ENCODE measurements at places on chromosomes 13 and 19.

DNA sequence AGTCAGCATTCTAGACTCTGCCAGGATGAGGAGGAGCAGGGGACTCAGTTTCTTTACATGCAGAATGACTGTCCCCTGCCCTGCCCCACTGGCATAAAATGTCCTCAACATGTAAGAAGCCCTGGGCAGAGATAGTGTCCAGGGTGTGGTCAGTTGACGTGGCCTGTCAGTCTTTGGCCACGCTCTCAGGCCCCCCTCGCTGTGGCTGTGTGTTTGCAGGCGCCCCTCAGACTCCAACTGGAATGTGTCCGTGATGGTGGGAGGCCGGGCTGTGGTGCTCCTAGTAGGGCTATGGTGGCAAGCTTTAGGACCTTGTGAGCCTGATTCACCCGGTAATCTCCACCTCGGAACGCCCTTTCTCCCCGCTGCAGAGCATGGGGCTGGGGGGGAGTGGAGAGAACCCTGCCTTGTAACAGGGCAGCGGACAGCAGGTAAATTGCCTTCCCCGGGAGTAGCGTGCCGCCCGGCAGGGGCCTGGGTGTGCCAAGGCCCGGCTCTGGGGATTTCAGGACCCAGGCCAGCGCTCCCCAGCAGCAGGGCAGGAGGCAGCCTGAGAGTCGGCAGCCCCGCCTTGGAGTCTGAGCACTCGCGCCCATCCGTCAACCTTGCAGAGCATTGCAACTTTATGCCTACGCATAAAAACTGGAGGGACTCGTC, 62.3 kb downstream of the CHST8 start:
- DNase-seq = peak; percentile 6

DNA sequence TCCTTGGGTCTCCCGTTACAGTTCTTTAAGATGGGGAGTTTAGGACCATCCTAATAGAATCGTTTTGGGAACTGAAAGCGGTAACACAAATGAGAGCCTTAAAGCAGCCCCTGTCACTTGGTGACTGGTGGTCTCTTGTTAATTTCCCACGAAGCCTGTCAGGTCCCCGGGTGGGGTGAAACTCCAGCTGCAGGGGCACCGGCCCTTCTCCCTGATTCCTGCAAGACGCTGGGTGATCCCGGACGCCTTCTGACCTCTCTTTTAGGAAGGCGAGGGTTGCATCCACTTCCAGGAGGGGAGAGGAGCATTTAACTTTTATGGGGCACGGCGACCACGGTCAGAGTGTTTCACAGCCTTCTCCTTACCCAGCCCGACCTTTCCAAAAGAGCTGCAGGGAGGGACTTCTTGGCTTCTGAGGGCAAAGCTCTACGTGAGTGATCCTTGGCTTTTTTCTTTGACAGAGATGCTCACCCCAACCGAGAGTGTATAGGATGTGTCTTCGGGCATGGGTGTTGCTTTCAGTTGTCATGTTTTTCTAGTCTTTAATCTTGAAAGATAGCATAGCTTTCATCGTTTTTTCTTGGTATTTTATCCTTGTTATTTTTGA, 688 bp downstream of the ZNF225 start:
- DNase-seq = peak; percentile 8

DNA sequence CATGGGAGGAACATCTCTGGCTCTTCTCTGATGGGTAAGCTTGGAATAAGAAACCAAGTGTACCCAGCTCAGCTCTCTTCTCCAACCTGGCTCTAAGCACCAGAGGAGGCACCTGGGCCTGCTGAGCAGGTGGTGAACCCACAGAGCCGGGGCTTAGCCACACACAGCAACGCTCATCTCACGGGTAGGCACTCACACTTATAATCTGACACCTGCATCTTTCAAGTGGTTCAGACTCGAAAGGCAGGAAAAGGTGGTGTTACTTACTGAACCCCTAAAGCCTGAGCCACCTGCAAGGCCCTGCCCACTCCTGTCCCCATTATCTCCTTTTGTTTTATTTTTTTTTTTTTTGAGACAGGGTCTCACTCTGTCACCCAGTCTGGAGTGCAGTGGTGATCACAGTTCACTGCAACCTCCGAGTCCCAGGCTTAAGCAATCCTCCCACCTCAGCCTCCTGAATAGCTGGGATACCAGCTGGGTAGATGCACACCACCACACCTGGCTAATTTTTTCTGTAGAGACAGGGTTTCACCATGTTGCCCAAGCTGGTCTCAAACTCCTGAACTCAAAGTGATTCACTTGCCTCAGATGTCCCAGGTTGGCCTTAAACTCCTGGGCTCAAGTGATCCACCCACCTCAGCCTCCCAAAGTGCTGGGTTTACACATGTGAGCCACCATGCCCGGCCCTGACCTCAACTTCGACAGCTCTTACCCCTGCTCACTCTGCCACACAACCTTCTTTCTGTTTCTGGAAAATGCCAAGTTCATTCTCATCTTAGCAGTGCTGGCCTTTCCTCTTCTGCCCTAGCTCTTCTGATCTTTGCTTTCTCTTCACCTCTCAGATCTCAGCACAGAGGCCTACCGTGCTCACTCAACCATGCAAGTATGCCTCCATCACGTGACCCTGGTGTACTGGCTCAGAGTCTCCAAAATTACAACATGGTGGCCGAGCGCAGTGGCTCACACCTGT, 9.7 kb downstream of the FBXL12 start:
- no peak for DNase-seq

GRCh38 chr19:50300814-50301606, 28.2 kb downstream of the KCNC3 start:
- DNase-seq = peak; percentile 35

GRCh38 chr13:112392719-112393118, 16.6 kb downstream of the SPACA7 start:
- DNase-seq = no peak

- no peak for DNase-seq
Measured at GRCh38 chr13:98368019-98368418, 190.9 kb upstream of the RNF113B start.

- no peak for DNase-seq
Measured at GRCh38 chr13:55534306-55534705, 1606.4 kb upstream of the PRR20A start.

- no peak for DNase-seq
Measured at GRCh38 chr13:40540328-40541044, 126.0 kb downstream of the FOXO1 start.

DNA sequence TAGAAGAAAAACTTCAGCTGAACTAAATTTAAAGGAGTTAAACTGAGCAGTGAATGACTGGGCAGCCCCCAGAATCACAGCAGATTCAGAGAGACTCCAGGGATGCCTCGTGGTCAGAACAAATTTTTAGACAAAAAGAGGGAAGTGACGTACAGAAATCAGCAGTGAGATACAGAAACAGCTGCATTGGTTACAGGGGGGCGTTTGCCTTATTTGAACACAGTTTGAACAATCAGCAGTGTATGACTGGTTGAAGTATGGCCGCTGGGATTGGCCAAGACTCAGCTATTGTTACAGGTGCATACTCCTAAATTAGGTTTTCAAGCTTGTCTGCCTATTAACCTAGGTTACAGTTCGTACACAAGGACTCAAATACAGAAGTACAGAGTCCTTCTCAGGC, 2.2 kb upstream of the SPRYD7 start:
- DNase-seq = no peak

DNA sequence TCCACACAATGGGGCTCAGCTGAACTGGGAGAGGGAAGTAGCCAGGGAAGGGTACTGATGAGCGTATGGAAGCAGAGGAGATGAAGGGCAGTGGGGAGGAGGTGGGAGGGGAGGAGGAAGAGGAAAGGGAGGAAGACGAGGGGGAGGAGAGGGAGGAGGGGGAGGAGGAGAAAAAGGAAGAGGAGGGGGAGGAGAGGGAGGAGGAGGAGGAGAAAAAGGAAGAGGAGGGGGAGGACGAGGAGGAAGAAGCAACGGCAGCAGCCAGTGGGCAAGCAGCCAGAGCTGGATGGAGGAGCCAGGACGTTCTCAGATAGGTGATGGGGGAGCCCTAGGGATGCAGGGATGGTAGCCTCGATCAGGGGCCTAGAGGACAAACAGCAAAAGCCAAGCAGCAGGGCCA, 5.6 kb downstream of the CERS4 start:
- no peak for DNase-seq

DNA sequence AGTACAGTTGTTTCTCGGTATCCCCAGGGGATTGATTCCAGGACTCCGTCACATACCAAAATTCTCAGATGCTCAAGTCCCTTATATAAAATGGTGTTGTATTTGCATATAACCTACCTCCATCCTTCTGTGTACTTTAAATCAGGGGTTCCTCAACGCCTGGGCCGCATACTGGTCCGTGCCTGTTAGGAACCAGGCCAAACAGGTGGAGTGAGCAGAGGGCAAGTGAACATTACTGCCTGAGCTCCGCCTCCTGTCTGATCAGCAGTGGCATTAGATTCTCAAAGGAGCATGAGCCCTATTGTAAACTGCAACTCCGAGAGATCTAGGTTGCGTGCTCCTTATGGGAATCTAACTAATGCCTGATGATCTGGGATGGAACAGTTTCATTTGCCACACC, 42.2 kb upstream of the KCTD4 start:
- no peak for DNase-seq

DNA sequence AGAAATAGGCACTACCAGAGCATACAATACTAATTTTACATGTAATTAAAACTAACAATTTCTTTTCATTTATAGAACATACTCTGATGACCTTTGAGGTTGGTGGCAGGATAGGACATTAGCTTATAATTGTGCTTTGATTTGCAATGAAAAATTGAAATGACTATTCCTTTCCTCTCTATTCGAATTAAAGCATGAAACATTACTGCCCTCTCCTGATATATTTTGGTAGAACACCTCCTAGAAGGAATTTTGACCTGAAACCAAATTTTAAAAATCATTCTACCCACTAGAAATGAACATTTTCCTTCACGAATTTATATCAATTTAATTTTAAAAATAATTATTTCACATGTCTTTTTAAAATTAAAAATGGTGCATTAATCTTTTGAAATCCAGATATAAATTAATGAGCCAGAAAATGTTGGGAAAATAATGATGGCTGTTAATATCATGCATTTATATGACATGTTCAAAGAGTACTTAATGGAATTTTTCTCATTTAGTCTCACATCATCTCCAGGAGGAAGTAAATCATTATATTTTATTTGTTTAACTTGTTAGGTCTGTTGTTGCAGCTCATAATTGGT, 556.3 kb upstream of the ARGLU1 start:
- no peak for DNase-seq

- no peak for DNase-seq
Measured at GRCh38 chr13:106568299-106569003, 514 bp upstream of the ARGLU1 start.

GRCh38 chr13:40149611-40150274, 494.3 kb downstream of the COG6 start:
- DNase-seq = no peak

- no peak for DNase-seq
Measured at GRCh38 chr19:43527860-43528622, 1.0 kb upstream of the ETHE1 start.

DNA sequence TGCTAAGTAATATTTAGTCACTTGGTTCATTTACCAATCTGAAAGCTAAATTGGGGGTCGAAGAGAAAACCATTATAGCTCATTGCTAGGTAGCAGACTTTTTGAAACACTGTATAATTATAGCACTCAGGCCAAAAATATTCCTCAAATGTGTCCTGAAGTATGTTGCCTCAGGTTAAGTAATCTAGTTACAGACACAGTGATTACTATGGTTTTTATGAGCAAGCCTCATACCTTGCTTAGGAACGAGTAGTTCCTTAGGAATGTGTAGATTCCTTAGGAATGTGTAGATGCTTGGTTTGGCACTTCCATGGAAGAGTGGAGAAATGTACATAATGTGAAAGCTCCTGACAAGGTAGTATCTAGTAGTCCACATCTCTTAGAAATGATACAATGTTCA, 387.5 kb downstream of the LMO7 start:
- DNase-seq = no peak

DNA sequence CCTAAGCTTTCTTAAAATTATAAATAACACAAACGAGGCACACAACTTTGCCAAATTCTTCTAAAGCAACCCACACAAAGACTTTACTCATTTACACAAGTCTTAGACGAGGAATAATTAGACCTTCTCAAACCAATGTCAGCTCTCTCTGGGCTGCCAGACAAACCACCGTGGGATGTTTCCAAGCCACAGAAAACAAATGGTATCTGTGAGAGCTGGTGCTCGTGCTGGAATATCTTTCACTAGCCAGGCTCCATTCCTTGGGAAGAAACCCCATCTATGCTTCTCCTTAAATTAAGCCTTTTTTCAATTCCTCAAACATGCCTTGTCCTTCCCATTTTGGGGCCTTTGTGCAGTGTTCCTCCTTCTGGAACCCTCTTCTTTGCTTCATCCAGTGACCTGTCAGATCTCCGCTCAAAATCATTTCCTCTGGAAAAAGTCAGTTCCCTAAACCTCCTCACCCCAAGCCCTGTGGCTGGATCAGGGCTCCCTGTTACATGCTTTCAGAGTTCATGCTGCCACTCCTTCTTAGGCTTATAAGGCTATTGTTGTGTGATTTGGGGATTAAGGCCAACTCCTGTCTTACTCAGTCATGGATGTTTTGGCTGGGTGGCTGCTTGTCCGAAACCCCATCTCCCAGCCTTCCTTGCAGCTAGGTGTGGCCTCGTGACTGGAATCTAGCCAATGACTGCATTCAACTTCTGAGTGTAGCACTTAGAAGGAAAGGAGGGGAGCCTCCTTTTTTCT, 64.2 kb upstream of the GTF2F2 start:
- DNase-seq = no peak

DNA sequence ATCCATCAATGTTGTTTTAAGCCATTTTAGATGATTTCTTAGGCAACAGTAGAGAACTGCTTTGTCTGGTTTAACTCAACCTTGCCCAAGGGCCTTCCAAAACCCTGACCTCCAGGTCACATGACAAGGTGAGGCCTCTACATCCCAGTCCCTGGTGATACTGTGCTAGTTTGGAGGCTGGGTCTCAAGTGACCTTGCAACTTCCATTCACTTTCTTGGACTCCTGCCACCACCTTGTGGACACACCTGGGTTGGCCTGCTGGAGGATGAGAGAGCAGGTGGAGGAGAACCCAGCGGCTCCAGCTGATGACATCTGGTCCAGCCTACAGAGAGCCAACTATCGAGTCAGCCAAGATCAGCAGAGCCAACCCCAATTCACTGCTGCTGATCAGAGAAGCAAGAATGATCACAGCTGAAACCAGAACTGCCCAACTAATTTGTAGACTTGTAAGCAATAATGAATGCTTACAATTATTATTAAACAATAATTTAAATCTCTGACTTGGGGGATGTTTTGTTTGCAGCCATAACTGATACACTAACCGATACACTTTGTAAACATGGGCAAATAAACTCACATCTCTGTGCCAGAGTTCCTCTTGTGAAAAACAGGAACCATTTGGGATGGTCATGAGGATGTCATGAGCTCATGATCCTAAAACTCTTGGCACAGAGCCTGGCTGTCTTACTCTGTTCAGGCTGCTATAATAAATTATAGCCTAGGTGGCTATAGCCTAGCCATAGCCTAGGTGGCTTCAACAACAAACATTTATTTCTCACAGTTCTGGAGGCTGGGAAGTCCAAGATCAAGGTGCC, 11.5 kb downstream of the FAM187B start:
- peak; percentile 35 for DNase-seq

Data from activated CD4-positive, alpha-beta T cell treated with anti-CD3 and anti-CD28 coated beads, Interleukin-2, amount 50 U/mL, for 48 hours (primary cell).